Fibroblast of the conjunctiva (primary cell): ENCODE measurements at places on chromosomes 7 and 10.
A peak's percentile ranks its signal among the peaks of the same experiment; 100 is the strongest.

GRCh38 chr7:153532326-153532725 lies 519.9 kb upstream of the DPP6 start:
- DNase-seq = no peak

GRCh38 chr10:132511121-132512051 lies 26.2 kb upstream of the INPP5A start:
- no peak for DNase-seq

DNA sequence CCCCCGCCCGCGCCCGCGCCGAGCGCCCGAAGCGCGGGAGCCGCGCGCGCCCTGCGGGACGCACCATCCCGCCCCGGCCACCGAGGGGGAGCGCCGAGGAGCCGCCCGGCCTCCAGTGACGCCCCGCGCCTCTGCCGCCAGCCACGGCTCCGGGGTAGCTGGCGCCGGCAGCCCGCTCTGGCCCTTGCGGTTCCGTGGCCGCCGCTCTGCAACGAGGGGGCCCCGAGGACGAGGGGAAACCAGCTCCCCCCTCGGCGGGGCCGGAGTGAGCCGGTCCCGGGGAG lies at the start of gene PAXIP1:
Gene PAXIP1, minus strand, starts transcription at position 33 of the 284 bp plus-strand sequence. CDS start 195 bp downstream, outside the sequence.
- no peak for DNase-seq

GRCh38 chr7:93375603-93376002 lies 143.4 kb downstream of the VPS50 start:
- DNase-seq = no peak

- peak; percentile 57 for DNase-seq
Measured at GRCh38 chr10:77643795-77644468, 6.3 kb upstream of the KCNMA1 start.

DNA sequence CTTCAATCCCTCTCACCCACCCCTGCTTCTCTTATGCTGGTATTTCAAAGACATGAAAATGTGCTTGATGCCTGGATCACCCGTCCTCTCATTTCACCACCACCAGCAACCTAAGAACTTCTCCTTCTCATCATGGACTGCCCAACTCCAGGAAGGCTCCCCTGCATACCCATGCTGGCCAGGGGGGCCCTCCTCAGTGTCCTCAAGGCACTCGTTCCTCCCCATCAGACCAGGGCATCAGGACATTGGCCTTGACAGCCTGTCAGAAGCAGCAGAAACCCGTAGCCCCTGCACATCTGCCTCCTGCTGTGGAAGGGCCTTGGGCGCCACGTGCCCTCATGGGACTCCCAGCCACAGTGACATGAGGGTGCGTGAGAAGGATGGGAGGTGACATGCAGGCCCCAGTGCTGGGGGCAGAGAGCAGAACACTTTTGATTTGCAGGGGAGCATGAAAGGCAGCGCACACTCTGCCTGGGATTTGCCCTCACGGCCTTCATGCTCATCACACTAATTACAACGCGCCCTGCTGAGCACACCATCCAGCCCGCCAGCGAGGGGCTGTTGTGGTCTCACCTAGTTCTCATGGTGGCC lies 1.9 kb upstream of the HSPA12A start:
- no peak for DNase-seq

- no peak for DNase-seq
Measured at GRCh38 chr7:1275451-1276381, 43.0 kb downstream of the UNCX start.

- DNase-seq = no peak
Measured at GRCh38 chr10:93995182-93995581, 1.5 kb downstream of the PLCE1 start.

- DNase-seq = peak; percentile 88
Measured at GRCh38 chr10:3873728-3874461, 88.9 kb upstream of the KLF6 start.

DNA sequence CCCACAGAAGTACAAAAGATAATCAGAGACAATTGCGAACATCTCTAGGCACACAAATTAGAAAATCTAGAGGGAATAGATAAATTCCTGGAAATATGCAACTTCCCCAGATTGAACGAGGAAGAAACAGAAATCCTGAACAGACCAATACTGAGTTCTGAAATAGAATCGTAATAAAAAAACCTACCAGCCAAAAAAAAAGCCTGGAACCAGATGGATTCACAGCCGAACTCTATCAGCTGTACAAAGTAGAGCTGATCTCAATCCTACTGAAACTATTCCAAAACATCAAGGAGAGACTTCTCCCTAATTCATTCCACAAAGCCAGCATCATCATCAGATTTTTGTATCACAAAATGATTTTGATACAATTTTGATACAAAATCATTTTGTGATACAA lies 206.4 kb downstream of the REEP3 start:
- no peak for DNase-seq

- DNase-seq = no peak
Measured at GRCh38 chr7:71290452-71290851, 158.5 kb downstream of the GALNT17 start.

DNA sequence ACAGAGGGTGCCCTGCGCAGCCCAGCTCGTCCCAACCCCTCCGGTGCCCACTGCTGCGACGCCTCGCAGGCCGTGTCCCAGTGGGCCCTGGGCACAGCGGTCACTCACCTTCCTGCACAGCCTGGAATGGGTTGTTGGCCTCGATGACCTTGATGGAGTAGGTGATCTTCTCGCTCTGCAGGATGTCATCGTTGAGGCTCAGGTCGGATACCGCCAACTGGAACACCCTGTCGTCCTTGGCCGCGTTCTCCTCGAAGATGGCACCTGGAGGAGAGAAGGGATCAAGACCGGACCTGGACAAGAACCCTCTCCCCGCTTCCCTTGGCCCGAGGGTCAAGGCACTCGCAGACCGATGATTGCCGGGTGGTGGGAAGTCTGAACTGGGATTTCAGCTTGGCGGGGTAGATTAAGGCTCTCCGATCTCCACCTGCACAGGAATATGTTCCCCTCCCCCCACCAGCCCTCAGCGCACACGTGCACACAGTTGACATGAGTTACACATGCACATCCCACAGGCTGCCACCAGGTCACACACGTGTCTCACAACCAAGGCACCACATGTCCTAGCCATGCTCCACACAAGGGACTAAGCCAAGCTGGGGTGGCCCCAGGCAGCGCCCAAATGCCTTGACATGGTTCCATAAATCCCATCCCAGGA lies 2.6 kb downstream of the GRID1 start:
- no peak for DNase-seq

DNA sequence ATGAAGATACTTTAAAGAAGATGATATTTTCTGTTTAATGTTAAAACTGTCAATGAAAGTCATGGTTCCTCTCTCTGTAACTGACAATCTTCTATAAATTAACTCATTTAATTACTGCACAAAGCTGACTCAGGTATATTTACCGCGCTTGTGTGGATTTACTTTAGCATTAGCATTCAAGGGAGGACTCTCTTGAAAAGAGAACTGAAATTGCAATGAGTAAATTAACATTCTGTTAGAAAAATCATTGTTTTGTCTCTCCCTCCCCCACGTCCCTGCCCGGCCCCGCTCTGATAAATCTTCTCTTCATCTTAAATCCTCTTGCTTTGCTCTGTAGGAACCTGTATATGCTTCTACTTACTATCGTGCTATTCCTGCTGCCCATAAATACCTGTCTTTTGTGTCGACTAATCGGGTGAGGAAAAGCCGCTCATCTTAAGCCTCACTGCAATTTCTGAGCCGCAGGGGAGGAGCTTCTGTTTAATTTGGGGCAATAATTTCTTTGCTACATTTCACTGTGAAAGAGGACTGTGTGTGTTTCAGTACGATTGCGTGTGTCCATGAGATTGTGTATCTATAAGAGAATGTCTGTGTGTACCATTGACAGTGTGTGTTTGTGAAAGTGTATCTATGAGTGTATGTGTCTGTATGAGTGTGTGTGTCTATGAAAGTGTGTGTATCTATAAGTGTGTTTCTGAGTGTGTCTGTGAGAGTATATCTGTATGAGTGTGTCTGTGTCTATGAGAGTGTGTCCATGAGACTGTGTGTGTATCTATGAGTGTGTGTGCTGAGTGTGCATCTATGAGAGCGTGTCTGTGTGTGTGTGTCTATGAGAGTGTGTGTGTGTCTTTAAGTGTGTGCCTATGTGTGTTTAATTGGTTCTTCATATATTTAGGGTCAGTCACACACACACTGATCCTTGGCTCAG lies 46.5 kb upstream of the LYZL2 start:
- DNase-seq = no peak

DNA sequence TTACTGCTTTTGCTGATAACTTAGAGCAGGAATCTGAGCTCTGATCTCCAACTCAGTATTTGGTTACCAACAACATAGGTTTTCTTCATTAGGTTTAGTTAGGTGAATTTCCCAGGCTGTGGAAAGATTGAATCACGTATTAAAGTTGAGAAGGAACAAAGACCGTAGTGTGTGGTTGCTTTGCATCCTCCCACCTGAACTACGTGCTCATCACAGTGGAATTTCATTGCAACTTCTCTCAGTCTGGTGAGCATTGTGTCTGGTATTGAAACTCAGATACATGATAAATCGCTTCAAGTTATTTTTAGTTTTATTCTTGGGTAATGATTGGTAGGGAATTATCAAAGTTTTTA lies 139.4 kb upstream of the AKR1E2 start:
- DNase-seq = no peak

DNA sequence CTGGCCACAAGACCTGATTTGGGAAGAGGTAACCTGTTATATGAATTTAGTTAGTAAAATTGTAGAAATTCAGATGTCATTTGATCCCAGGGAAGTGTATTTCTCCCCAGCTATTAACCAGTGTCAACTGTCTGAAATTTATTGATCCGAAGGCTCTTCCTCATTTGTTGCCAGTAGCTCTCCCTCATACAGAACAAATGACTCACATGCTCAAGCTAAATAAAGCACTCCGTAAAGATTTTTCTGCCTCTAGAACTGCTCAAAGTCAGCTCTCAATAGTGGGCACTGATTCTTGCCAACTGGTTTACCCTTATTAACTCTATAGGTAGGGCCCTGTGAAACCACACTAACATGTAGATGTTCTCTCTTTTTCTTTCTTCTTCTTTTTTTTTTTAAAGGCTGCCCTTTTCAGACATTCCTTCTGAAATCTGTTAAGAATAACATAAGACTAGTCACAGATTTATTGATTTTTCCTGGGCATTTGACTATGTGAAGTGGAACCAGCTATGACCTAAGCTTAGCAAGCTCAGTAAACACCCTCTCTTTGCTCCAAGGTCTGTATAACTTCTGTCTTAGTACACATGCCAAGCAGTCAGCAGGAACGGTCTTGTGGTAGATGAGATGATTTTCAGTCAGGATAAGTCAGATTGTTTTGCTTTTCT lies 21.8 kb downstream of the RPA3 start:
- peak; percentile 17 for DNase-seq

- peak; percentile 38 for DNase-seq
Measured at GRCh38 chr10:7085913-7086589, 324.8 kb downstream of the SFMBT2 start.

- no peak for DNase-seq
Measured at GRCh38 chr7:156009569-156009968, 197.3 kb upstream of the SHH start.

GRCh38 chr7:55554038-55554437 lies 18.3 kb downstream of the VOPP1 start:
- no peak for DNase-seq

- no peak for DNase-seq
Measured at GRCh38 chr10:50650481-50650880, 26.7 kb upstream of the SGMS1 start.

- DNase-seq = no peak
Measured at GRCh38 chr10:124198871-124199270, 105.5 kb upstream of the CHST15 start.

DNA sequence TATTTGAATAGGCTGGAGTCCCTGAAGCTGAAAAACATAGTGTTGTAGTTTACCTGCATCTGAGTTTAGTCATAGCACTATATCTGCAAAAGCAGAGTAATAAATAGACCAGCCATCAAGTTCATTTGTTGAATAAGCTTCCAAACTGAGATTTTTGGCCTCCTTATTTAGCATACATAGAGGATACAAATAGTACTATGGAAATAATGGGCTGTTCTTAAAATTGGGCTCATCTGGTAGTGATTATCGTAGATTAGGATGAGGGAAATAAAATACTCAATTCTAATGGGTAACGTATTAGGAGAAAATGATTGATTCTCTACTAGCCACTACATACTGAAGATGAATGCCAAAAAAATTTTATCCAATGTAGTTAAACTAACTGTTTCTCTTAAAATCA lies 41.4 kb upstream of the TMEM196 start:
- DNase-seq = no peak

DNA sequence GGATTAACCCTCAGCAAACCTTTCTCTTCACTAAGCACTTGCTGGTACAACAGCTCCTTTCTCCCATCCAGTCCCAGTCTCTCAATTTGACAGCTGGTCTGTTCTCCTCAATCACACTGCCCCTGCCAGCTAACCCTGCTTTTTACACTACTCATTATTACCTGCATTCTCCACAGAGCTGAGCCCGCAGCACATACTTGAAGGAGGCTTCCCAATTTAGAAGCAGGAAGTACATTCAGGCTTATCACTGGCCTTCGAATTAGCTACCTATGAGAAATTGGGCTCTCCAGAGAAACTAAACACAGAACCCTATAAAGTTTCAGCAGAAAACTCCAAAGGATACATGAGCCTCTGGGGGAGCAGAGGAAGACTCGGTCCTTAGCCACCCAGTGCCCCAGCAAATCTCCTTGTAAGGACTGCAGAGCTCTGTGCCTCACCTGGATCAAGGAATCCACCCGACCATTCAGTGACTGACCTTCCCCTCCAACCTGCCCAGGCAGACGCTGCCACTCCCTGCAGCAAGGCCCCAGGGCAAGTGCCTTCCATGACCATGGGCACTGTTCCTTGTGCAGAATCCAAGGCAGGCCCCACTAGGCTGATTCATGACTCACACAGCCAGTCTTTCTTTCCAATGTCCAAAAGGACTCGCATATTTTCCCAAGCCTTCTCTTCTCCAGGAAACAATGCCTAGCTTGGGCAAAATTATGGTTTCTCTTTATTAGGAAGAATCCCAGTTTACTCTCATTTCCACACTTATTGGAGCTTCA lies 68.0 kb downstream of the VOPP1 start:
- no peak for DNase-seq

DNA sequence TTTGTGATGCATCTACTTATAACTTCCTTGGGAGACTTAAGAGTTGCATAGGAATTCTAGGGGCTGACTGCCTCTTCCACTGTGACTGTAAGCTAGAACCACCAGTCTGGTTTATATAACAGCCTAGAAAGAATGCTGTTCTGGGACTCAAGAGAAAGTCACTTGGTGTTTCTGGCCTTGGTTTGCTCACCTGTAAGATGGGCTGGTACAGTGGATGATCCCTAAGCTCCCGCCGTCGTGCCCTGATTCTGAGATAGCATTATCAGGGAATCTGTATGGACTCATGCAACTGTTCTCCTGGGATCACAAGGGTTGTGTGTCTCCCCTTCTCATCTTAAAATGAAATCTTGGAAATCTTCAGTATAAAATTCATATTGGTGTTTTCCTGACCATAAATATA lies 100.6 kb downstream of the LYZL1 start:
- DNase-seq = no peak
